ENCODE measurements at places on chromosomes 2 and 18.

DNA sequence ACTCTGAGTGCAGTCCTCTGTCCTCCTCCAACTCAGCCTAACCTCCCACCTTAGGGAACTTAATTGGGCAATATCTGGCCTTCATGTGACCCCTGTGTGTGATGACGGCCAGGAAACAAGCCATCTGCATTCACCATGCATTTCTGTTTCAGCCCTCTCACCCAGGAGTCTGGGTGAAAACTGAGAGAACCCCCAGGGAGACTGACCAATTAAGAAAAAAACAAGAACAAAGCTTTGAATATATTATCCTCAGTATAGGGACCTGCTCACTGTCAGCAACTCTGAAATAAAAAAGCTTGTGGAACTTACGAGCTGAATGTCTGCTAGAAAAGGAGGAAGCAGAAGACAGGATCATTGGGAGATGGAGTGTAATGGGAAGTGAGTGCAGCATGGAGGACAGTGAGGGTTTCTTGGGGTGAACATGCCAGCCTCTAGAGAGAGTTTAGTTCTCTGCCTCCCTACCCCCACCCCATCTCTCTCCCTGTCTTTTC is 9.5 kb downstream of the MAPRE2 start:
- no peak for DNase-seq

- no peak for DNase-seq
These were observed 784 bp downstream of the CRACDL start for GRCh38 chr2:98935111-98935770.

- DNase-seq, result no peak
These were observed 74.6 kb downstream of the CPS1 start for GRCh38 chr2:210630873-210631560.

DNA sequence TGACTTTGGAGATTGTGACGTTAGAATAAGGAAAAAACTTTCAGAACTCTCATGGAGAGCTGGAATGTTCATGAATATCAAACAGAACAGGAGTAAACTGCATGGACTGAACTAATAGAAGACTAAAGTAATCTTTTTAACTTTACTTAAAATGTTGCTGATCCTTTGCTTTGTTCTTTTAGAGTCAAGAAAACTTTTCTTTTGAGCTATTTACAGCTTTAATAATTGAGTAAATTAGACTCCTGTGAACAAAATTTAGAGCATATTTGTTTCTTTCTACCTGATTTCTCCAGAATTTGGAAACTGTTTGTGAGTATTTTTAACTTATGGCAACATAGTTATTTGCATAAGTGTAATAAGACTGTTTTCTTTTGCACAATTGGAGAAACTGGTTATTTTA is 146.3 kb downstream of the CDCA7 start:
- DNase-seq, result no peak

- no peak for DNase-seq
These were observed 425.8 kb upstream of the KCNH7 start for GRCh38 chr2:163264341-163264740.

DNA sequence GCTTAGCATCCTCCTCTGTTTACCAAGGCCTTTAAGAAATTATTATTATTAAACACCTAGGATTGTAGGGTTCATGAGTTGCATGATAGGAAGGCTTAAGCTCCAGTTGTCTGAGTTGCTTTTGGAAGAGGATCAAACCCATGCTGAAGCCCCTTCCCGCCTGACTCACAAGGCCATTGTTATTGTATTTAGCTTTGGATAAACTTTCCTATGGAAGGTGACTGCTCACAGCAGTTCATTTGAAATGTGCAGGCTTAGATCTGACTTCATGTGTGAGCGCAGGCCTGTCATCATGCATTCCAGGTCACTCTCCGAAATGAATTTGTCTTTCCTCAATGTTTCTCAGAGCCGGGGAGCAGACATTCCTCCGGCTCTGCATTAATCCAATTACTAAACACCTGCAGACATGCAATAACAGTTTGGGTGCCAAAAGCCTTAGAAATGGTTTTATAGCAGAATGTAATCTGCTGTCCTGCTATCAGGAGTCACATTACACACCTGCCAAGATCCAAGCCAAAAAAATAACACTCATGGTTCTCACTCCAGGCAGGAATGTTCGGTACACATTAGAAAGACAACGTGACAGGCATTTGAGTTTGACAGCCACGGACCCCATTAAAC is 119.9 kb downstream of the OSR1 start:
- no peak for DNase-seq

GRCh38 chr2:113686537-113686936 is 59.5 kb downstream of the RABL2A start:
- no peak for DNase-seq

- DNase-seq, result no peak
These were observed 457.9 kb downstream of the PIK3C3 start for GRCh38 chr18:42412896-42413295.

- DNase-seq, result no peak
These were observed 570.1 kb upstream of the SYT4 start for GRCh38 chr18:43847164-43848091.

GRCh38 chr18:62209046-62209445 is 22.0 kb downstream of the RELCH start:
- DNase-seq, result no peak

- DNase-seq, result no peak
These were observed 228.8 kb upstream of the COPS8 start for GRCh38 chr2:236856848-236857235.

DNA sequence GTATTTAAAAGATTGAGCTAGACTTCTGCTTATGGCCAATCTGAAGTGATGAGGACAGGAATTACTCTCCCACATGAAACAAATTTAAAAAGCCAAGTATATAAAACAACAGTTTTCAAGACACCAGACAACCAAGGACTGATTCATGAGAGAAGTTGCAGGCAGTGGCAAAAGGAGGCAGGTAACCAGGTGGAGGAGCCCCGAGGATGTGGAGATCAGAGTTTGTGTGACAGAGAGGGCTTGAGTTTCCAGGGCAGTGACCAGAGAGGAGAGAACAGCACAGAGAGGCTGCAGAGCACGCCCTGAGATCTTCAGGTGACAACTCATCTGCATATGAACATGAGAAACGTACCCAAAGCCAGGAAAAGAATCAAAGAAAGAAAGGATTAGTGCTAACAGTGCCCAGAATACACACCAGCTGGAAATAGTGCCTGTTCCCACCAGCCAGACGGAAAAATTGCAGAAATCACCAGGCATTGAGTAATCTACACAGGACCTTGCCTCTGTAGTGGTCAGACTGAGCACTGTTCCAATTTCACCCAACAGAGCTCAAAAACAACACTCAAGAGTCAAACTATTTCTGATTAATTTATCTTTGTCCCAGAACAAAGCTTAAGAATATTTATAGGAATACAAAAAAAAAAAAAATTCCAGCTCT is 173.1 kb downstream of the SEPTIN10 start:
- no peak for DNase-seq

- DNase-seq, result no peak
These were observed 75.1 kb downstream of the PLEKHM3 start for GRCh38 chr2:207950063-207950760.

DNA sequence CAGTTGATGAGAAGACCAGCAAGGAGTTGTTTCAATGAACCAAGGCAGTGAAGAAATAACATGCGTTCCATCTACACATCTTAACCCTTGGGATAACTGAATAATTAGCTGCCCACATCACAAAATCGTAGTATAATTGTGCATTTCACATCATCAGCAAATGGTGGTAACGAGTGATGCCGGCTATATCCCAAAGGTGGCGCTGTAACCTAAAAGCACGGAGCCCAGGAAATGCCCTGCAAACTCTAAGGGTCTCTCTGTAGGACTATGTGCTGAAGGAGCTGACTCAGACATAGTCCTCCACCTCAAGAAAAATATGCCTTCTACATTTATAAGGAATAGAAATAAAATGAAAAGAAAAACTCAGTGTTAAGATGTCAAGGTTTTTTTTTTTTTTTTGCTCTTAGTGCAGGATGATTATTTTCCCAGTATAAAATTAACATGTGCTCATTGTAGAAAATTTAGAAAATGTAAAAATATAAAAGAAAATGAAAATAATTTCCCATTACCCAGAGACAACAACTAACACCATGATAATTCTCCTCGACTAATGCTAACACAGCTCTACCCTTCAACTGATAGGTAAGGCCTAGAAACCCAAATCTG is 23.1 kb upstream of the DSG3 start:
- peak; percentile 66 for DNase-seq

- no peak for DNase-seq
These were observed 20.5 kb downstream of the CFAP65 start for GRCh38 chr2:219020604-219021365.

GRCh38 chr2:80858965-80859364 is 554.4 kb upstream of the LRRTM1 start:
- no peak for DNase-seq

- DNase-seq, result no peak
These were observed 30.7 kb downstream of the IMPA2 start for GRCh38 chr18:12011957-12012549.

DNA sequence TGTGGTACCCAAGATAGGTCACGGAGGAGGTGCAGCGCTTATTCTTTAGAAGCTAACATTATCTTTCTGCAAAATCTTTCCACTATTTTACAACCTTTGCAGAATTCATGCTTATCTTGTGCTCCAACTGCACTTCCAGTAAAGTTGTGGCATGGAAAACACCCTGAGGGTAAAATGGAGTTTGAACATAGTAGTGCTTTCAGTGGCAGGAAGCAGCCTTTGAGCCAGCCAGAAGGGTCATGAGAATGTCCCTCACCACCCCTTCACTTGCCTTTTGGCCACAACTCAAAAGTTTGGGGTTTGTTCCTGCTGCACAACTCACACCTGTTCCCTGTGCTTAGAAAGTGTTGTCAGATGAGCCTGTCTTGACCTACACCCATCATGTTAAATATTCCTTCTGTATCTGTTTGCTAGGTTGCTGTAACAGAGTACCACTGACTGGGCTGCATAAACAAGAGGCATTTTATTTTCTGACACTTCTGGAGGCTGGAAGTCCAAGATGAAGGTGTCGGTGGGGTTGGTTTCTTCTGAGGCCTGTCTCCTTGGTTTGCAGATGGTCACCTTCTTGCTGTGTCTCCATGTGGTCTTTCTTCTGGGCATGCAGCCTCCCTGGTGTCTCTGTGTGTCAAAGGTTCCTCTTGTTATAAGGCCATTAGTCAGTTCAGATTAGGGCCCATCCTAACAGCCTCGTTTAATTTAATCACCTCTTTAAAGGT is 194.1 kb downstream of the SMAD7 start:
- no peak for DNase-seq

DNA sequence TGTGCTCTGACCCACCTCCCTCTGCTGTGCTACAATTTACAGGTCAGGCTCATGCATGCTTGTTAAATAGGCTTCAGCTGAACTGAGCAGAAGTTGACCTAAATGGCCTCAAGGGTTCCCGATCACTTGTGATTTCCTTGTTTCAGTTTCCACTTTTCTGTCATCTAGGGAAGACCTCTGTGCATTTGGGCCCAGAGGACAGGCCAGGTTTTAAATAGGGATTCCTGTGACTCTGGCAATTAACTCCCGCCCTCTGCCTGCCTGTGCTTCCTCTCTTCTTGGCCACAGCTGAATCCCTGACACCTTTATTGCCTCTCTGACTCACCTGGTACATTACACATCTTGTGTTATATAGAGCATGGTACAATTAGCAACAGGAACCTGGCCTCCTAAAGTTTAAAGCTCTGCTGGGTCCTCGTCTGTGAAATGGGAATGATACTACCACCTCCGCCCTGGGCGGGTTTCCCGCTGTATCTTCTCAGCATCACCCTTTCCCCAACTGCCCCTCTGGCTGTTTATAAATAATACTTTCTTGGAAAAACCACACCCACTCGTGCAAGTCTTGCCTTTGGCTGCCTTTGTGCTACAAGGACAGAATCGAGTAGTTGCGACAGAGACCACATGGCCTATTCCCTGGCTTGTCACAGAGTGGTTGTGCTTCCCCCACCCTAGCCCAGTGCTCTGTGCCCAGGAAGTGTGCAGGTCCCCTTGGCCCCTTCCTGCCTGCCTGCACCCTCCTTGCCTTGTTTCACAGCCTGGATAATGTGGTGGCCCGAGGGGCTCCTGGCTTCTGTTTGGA is 7.9 kb downstream of the CABLES1 start:
- DNase-seq, result no peak
